ENCODE measurements at places on chromosomes 12 and 14.

DNA sequence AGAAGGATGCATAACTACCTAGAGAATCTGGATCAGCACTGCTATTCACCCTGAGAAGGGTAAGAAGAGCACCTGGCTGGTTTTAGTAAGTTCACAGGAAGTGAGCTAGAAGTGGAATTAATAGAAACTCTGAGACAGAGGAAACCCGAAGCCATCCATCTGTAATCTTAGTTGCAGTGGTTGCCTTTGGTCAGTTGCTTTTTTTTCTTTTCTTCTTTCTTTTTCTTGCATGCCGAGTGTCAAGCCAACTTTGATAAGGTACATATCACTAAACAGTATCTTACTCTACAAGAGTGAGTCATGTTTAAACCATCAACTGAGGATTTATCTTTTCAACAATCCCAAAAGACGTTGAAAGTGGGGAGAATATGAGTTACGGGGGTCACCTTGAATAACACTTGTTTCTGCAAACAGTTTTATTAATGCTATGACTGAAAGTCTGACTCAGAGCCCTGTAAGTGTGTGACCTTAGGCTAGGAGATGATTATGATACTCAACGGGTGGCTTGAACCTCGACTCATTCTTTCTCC, 26.7 kb downstream of the C12orf75 start:
- no peak for DNase-seq

DNA sequence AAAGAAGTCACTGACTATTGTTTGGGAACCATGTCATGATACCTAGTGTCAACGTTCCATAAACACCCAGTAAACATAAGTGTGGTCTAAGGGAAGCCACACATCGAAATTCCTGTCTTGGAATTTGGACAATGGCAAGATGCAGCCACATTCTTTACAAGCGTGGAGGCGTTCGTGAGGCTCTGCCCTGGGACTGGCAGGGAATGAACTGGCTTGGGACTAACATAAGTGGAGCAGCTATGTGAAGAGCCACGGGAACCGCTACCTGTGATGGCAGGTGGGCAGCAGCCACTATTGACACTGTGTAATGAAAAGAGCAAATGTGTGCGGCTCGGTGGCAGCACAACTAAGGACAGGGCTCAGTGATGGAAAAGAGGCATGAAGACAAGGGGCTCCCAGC, 10.0 kb upstream of the NRIP2 start:
- DNase-seq: no peak

GRCh38 chr14:64763801-64764621, 59.8 kb downstream of the PLEKHG3 start:
- DNase-seq: no peak

- peak; percentile 32 for DNase-seq
Observed at GRCh38 chr14:34713681-34714319, 593 bp downstream of the CFL2 start.

GRCh38 chr12:11812241-11812585, 162.7 kb downstream of the ETV6 start:
- no peak for DNase-seq
